CD4-positive, alpha-beta T cell (primary cell): ENCODE measurements at places on chromosomes 2 and 18. TPM values are rescaled to one million over a fixed set of nuclear protein-coding genes. Genes with fewer than 3 reads are reported as not detected.

SIX3 gene
- total RNA-seq = not detected

- DNase-seq = no peak
- H3K36me3 ChIP-seq = no peaks in the 10 kb centered on the region
- H3K4me3 ChIP-seq = no peak overlapping the region
- H3K4me1 ChIP-seq = peaks cover 10% of the 10 kb centered on the region
- H3K27me3 ChIP-seq = no peaks in the 10 kb centered on the region
Observed at GRCh38 chr2:71156573-71156972, 26.1 kb downstream of the MPHOSPH10 start.

DNA sequence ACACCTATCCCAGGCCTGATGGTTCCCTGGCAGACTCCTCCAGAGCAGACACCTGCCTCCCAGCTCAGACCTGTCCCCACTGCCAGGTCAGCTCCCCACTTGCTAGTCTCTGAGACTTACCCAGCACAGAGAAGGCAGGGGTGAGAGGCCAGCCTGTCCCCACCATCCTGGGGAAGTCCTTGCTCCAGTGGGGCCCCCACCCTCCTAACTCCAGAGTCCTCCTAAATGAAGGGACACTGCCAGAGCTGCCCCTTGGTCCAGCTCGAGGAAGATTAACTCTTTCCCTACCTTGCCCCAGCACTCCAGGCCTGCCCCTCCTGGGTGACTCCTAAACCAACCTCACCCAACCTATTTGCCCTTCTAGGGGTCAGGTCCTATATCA, 30.4 kb upstream of the TNS1 start:
- no peak for DNase-seq
- H3K27me3 ChIP-seq = no peaks in the 10 kb centered on the region
- H3K4me1 ChIP-seq = peaks cover 19% of the 10 kb centered on the region

GRCh38 chr2:18585526-18585925, 3.8 kb downstream of the NT5C1B start:
- H3K27ac ChIP-seq = no peak overlapping the region
- no peak for DNase-seq
- H3K4me1 ChIP-seq = no peaks in the 10 kb centered on the region
- H3K27me3 ChIP-seq = no peaks in the 10 kb centered on the region

GRCh38 chr2:171568089-171568488, 45.8 kb downstream of the CYBRD1 start:
- H3K4me1 ChIP-seq = no peaks in the 10 kb centered on the region
- no peak for DNase-seq
- H3K27ac ChIP-seq = no peak overlapping the region
- H3K27me3 ChIP-seq = no peaks in the 10 kb centered on the region

CNNM4 gene
- total RNA-seq = 7.0 TPM

DNA sequence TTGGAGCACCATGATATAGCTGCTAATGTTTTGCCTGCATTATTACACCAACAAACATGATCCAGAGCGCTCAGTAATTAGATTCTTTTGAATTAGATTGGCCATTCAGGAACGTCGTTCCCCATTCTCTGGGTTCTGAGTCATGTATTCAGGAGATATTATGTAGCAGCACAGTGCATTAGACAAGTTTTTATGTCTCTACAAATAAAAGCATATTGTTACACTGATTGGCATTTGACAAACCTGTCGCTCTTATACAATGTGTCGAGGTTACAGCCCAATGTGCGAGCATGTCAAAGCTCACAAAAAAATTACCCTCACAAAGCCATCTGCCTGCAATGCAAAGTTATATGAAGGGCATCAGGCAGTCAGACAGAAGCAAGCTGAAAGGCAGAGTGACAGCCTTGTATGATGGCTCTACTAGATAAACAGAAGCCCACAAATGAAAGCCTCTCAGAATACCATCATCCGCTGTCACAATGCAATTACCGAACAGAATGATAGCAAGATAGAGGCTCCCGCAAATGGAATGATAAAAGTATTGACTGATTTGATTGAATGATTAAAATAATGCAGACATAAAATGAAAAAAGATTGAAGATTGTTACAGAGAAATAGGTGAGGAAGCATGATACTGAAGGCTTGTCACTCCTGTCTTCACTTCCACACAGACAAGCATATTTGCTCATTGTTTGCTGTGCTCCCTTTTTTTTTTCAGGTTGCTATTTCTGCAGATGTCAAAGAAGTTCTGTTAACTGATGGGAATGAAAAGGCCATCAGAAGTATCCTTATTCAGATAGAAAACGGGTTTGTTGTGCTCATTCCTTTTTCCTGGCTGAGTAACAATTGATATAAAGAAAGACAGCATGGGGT, 234.6 kb upstream of the SIX3 start:
- DNase-seq = no peak
- no peaks in the 10 kb centered on the region for H3K36me3 ChIP-seq
- no peak overlapping the region for H3K4me3 ChIP-seq
- H3K27ac ChIP-seq = no peak overlapping the region
